PC-3 (cell line): ENCODE measurements at places on chromosomes 1 and 21.

- DNase-seq, result no peak
These were observed 119.2 kb upstream of the RAB3GAP2 start for GRCh38 chr1:220391491-220391890.

DNA sequence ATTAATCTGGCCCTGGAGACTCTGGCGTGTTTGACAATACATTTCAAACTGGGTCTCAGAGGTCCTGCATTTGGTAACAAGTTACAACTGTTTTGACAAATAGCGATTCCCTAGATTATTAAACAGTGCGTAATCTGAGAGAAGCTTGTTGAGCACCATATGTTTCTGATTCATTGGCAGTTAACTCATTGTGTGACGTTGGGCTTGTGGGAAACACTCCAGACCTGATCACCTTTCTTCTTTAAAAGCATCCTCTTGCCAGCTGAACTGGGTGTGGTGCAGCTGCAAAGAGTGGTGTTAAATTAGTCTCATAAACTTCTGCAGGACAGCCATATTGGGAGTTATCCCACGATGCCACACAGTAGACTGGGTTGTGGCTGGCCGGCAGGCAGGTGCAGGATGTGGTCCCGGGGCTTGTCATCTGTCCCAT is 82.7 kb downstream of the CDC7 start:
- peak; percentile 81 for DNase-seq

DNA sequence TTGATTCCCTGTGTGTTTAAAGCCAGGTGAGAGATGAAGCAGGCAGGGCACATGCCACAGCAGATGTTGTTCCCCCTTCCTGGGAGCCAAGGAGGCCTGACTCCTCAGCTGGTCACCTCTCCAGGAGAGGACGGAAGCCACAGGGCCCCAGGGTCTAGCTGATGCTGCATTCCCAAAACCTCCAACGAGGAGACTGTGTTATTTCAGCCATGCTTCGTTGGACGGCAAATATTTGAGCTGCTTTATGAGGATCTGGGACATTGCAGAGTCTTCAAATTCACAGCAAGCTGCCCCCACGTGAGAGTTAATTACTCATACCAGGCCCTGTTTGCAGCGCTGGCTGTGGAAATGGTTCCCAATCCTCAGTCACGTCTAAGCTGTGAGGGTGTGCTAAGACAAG is 85.3 kb downstream of the CDC7 start:
- no peak for DNase-seq

- DNase-seq, result no peak
These were observed 44.9 kb upstream of the SLC45A1 start for GRCh38 chr1:8273036-8273435.

DNA sequence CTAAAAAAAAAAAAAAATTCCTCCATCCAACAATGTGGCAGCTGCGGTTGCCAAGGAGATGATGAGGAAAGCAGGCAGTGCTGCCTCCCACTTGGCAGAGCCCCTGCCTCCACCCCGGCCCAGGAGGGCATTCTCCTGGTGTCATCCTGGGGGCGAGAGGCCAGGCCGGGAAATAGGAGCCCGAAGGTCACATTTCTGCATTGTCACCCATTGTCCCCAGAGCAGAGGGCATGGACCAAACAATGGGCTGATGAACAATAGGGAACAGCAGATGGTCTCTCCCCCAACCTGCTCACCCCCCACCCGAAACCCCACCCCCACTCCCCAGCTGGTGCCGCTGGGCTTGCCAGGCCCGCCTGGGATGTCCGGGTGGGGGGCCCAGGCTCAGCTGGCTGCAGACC is 37.3 kb downstream of the CAMK2N1 start:
- DNase-seq, result no peak

DNA sequence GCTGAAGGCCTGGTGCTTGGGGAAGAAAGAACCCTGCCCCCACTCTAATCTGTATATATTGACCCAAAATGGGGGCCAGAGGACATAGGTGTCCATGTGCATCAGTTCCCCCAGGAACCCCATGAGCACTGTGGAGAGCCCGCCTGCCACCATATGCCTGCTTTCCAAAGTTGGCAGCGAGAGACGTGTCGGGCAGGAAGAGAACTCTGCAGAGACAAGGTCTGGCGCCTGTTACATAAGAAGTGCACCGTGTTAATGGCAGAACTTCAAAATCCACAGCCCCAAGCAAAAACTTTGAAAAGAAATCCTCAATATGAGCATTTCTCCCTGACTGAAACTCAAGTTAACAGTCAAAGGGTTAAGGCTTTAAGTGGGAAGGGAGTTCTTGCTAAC is 8.0 kb downstream of the CTNNBIP1 start:
- no peak for DNase-seq

DNA sequence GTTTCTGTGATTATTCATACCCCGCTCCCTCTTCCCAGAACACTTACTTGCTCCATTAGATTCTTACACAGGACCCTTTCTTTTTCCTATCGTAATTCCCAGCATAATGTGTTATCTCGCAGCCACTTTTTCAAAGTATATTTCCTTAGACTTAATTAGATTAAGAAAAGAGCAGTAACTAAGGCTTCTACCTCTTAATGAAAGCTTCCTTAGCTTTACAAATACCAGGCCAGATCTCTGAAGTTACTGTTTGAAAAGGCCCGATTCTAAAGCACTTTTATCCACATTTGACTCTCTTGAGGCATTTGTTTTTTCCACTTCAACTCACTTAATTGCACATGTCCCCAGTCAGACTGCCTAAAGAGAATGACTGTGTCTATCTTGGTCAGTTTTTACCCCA is 1264.3 kb upstream of the ADGRL2 start:
- DNase-seq, result no peak
